CD4-positive, alpha-beta T cell treated with Interleukin-4 for 4 hours (primary cell): ENCODE measurements at places on chromosomes 13 and 19.

DNA sequence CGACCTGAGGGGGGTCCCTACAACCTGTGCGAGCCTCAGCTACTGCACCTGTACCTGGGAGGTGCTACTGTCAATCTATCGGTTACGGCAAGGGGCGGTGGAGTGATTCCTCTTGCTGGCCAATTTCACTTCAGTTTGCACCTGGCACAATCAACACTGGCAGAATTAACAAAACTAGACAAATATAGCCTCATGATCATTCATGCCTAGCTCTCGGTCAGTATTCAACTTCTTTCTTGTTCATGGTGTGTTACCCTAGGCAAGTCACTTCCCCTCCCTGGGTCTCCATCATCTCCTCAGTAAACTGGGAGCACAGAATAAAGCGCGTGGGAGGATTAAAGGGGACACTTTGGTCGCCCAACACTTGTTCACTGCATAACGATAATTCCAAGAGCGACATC lies 618 bp downstream of the HAUS8 start:
- DNase-seq: no peak

GRCh38 chr19:10805065-10805757 lies 30.8 kb downstream of the TMED1 start:
- DNase-seq: no peak

GRCh38 chr19:36972571-36972970 lies 56.4 kb downstream of the ZNF568 start:
- no peak for DNase-seq

DNA sequence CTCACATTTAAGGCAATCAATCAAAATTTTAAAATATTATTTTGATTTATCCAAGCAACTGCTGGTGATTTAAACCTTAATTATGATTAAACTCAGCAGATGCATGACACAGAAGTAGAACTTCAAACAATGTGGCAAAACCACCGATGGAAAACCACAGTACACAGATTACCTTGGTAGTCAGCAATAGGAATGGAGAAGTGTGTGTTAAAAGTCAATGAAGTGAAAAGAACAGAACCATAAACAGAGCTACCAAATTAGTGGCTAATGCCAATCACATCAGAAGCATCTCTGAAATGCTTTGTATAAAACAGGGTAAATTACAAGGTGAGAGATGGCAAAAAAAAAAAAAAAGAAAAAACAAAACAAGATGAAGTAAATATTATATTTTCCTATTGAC lies 31.2 kb downstream of the KATNAL1 start:
- no peak for DNase-seq

- DNase-seq: no peak
Observed at GRCh38 chr13:40878823-40879222, 89.4 kb downstream of the SLC25A15 start.

GRCh38 chr13:95182570-95183265 lies 118.5 kb downstream of the ABCC4 start:
- no peak for DNase-seq

DNA sequence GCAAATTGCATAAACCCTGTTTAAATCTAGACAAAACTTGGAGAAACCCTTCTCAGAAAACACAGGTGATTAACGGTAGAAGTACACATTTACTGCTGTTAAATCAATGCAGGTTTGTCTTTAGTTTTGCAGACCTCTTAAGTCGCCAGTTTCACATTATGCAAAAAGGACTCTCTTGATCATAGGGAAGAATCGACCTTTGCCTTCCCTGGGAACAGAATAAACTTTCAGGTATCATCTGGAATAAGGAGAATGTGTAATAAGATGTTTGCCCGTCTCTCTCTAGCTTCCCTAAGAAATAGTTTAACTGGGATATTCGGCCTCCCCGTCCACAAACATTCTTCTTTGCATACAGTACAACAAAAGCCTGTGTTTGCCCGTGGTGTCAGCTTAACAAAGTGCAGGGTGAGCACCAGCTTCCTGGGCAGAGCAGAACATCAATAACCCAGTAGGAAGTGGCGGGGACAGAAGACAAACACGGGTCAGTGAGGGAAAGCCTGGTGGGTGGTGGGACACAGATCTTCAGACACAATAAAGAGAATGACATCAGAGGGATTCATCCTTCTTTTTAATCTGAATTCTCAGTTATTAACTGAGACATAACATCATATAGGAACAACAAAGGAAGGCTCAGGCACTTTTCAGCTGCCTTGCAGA lies 1077.7 kb upstream of the SLC10A2 start:
- no peak for DNase-seq

- no peak for DNase-seq
Observed at GRCh38 chr13:60273971-60274527, 110.3 kb upstream of the DIAPH3 start.

- DNase-seq: no peak
Observed at GRCh38 chr19:8731428-8732169, 10.2 kb downstream of the OR2Z1 start.
